ENCODE measurements at places on chromosomes 12 and 14.

- no peak for DNase-seq
Observed at GRCh38 chr14:101789222-101789621, 27.7 kb downstream of the PPP2R5C start.

DNA sequence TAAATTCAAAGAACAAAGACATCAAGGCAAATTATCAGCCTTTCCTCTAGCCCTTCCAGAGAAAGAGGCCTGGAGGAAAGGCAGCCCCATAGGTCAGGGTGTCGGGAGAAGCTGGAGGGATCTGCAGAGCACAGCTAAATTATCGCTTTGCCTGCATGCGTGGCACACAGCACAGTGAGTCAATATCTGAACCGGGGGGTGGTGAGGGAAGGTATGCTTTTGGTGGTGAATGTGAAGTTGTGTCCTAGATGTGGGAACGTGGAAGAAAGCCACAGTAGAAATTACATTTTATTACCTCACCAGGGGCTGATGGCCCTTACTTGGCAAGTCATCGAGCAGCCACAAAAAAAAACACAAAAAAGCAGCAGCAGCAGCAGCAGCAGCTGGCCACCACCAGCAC is 243.2 kb downstream of the EGLN3 start:
- DNase-seq, result no peak

GRCh38 chr12:10363914-10364814 is 25.7 kb downstream of the KLRK1 start:
- peak; percentile 61 for DNase-seq

GRCh38 chr12:20442322-20442721 is 74.0 kb downstream of the PDE3A start:
- DNase-seq, result peak; percentile 54

DNA sequence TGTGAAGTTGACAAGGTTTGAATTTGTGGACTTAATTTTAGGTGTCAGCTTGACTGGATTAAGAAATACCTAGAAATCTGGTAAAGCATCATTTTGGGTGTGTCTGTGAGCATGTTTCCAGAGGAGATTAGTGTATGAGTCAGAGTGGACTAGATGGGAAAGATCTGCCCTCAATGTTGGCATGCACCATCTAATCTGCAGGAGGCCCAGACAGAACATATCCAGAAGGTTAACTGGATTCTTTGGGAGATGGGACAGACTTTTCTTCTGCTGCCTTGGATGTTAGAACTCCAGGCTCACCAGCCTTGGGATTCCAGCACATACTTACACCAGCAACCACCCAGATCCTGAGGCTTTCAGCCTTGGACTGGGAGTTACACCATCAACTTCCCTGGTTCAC is 14.1 kb downstream of the SGPP1 start:
- no peak for DNase-seq

- DNase-seq, result no peak
Observed at GRCh38 chr12:102385343-102385742, 95.0 kb downstream of the IGF1 start.

GRCh38 chr14:39554576-39554975 is 122.3 kb upstream of the FBXO33 start:
- DNase-seq, result no peak

GRCh38 chr14:38074754-38075153 is 132.9 kb upstream of the SSTR1 start:
- DNase-seq, result no peak

GRCh38 chr12:111174251-111174960 is 194.5 kb downstream of the PHETA1 start:
- DNase-seq, result no peak

DNA sequence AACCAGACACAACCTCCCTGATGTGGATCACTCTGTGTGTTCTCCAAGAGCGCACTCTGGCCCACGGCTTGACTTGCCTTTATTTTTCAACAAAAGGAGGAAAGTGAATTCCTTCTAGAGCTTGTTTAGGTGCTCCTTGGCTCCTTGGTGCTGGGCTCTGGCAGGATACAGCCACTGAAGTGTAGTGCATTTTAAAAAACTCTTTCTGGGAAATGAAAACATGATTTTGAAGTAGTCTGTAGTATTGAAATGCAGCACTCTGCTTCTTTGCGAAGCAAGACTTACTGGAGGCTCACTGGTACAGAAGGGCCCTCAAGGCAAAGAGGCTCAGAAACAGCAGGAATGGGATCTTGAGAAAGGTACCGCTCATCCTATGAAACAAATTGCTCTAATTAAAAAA is 81.6 kb downstream of the PTCSC3 start:
- DNase-seq, result no peak

DNA sequence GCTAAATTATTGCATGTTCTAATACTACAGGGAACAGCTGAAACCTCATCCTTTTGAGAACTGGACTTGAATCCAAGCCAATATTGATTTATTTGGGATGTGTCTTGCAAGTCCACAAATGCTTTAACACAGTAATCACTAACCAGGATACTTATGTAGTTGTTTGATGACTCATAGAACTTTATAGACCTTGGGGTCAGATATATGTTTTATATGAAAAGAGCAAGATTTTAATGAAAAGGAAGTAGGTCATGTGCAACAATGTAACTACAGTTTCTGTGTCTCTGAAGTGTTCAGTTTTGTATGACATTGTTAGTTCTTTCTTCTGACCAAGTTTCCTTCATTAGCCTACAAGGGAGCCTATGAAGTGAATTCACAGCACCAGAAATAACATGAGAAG is 352.0 kb downstream of the ZFP36L1 start:
- DNase-seq, result peak; percentile 30

DNA sequence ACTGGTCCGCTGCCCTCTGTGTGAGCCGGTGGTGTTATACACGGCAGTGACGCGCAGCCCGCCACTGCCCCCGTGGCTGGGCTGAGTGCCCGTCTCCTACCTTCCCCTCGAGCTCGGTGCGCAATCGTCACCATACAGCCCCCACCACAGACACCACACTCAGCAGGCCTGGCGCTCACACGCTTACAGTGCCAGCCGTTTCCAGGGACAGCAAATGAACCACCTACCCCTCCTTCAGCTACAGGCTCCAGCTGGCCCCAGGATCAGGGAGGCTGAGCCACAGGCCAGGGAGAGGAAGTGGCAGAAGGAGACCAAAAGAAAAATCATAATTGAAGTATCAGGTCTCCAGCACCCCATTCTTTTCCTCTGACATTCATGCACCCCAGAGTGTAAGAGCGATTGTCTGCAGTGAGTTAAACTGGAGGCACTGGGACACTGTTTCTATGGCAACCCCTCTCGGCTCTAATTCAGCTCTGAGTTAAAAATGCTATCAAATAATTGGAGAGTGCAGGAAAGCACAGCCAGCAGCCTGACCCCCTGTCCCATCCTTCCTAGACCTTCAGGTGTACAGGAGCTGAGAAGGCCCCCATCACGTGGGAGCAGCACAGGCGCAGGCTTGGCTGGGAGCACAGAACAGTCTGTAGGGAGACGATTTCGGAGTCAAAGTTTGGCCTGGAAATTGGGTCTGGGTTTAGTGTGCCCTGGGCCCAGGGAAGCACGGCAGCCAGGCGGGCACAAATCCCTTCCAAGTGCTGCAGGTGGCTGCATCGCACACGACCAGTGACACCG is 18.0 kb downstream of the LRTM2 start:
- no peak for DNase-seq

DNA sequence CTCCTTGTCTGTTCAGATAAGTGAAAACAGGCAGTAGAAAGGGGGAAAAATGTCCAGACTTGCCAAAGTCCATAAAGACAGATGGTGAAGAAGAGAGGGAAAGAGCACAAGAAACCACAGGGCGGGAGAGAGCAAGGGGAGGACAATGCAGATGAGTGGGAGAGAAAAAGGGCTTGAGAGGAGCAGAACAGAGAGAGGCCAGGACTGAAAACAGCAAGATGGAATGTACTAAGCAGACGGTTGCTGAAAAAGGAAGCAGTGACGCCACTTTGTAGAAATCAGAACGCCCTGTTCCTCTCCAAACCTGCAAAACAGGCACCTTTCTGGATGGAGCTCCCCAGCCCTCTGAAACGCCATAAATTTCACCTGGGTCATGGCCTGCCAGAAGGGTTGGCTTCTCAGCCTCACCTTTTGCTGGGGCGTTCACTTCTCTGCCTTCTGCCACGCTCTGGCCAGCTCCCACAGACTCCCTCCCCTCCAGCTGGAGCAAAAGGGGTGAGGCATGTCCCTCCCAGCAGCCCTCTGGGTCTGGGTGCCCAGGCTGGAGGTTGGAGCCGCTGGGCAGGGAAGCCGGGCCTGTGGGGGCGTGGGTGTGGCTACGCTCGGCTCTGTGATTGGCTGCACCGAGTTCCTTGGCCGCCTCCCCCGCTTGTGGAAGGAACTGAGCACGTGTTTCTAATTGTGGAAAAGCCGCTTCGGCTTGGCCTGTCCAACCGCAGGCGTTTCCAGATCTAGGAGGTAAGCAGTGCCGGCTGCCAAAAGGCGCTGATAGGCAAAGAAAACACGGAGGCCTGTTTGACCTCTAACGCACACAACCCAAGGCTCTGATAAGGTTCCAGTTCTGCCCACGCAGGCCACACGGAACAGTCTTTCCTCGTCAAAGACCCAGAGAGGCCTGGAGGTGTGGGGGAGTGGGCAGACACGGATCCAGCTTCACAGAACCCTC is 29.3 kb downstream of the SLC7A8 start:
- peak; percentile 42 for DNase-seq

DNA sequence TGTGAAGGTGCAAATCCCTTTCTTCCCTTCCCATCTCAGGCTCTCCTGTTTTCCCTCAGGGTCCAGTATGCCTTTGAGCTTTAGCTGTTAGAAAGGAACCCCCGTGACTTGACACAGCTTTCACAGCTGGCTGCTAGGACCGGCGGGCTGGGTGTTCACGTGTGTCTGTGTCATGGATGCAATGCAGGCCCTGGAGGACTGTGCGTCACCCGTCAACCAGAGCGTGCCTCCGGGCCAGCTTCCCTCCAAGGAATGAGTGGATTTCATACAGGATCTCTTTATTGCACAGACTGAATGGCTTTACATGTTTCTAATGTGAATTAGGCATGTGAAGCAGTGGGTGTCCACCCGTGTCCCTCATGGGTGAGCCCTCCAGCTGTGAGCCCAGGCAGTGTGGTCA is 77.4 kb downstream of the AACS start:
- DNase-seq, result no peak

DNA sequence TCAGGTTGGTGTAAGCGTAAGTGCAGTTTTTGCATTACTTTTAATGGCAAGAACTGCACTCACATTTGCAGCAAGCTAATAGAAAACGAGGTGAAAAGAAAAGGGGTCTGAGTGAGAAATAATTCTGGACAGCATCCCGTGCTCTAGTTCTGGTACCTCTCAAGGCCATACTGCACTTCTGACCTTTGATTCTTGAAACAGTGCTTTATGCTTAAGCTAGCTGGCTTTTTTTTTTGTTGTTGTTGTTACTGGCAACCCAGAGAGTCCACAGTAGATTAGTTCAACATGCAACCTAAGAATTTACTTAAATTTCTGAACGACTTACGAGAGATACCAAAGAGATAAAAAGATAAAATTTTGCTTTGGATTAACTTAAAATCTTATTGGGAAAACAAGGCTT is 75.2 kb upstream of the PRKD1 start:
- DNase-seq, result no peak

GRCh38 chr12:84329938-84330337 is 582.7 kb downstream of the SLC6A15 start:
- DNase-seq, result no peak
